A673 (cell line): ENCODE measurements at places on chromosomes 1 and 21. TPM values are rescaled to one million over a fixed set of nuclear protein-coding genes. Genes with fewer than 3 reads are reported as not detected.

The TNNI3K gene
- not detected in 2 replicates for total RNA-seq

The COL8A2 gene
- 0.22 and 0.24 TPM in 2 replicates for total RNA-seq

DNA sequence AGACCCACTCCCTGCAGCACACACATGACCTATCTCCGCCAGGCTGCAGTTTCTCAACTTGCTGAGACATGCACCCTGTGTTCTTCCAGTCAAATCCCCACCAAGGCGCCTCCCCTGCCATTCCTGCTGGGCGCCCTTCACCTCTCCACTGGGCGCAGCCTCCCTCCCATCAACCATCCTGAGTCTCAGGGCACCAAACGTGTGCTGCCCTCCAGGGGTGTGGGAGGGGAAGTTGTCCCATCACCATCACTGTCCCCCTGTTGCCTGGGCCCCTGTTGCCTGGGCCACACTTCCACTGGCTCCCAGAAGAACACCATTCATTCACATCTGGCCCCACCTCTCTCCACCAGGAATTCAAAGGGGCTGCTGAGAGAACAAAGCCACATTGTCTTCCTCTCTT is 44.9 kb upstream of the EFHD2 start:
- no peak overlapping the region for H3K4me3 ChIP-seq
- H3K4me1 ChIP-seq: no peaks in the 10 kb centered on the region

- peaks cover 9% of the 10 kb centered on the region for H3K4me1 ChIP-seq
- H3K27ac ChIP-seq: no peak overlapping the region
- no peak overlapping the region for H3K4me3 ChIP-seq
- H3K27me3 ChIP-seq: no peaks in the 10 kb centered on the region
- H3K36me3 ChIP-seq: no peaks in the 10 kb centered on the region
- no peak for DNase-seq
Observed at GRCh38 chr1:203056012-203056411, 29.7 kb downstream of the PPFIA4 start.

DNA sequence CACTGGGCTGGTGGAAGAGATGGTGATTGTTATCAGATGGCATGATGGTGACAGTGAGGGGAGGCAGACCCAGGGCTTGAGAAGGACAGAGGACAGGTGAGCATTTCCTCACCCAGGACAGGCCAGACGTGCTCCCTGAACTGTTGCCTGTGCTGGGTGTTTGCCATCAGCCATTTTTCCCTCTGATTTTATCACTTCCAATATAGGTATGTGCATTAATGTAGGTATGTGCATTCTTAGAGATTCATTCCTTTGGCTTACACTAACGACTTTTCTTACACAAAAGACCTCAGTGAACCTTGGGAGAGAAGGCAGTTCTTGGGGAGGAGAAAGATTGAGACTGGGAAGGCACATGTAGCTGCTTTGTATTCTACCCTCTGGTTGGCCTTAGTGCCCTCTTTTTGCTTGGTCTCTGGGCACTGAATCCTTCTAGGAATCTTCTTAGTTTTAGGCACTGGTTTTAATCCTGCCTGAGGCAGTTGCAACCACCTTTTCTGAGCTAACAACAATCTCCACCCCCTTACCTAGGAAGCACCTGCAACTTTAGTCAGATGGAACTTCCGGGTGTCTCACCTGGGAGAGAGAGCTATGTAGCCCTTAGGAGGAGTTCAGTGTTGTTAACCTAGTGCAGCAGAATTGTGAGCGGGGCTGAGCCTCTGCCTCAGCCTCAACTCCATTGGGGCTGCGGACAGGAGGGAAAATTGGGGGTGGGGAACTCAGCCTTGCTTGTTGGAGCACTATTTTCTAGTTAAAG is 30.9 kb downstream of the C1orf116 start:
- DNase-seq: no peak
- no peak overlapping the region for H3K4me3 ChIP-seq
- no peaks in the 10 kb centered on the region for H3K36me3 ChIP-seq
- peaks cover 31% of the 10 kb centered on the region for H3K27me3 ChIP-seq
